CD4-positive, CD25-positive, alpha-beta regulatory T cell (primary cell): ENCODE measurements at places on chromosomes 6 and 20. TPM values are rescaled to one million over a fixed set of nuclear protein-coding genes. Genes with fewer than 3 reads are reported as not detected.

The MANEA gene
- 7.4 TPM for total RNA-seq

The CTAGE9 gene
- total RNA-seq: not detected

The FRMD1 gene
- total RNA-seq: not detected

The PSORS1C1 gene
- not detected for total RNA-seq

The PRR18 gene
- total RNA-seq: not detected

The GHRH gene
- not detected for total RNA-seq

The TRIM15 gene
- total RNA-seq: not detected

The RNF144B gene
- total RNA-seq: 1.6 TPM

The BPIFB4 gene
- not detected for total RNA-seq

The TDRD6 gene
- total RNA-seq: not detected

The RCAN2 gene
- not detected for total RNA-seq

The BTNL2 gene
- total RNA-seq: not detected

The HMGCLL1 gene
- not detected for total RNA-seq

The CST7 gene
- 30.7 TPM for total RNA-seq

The IL20RA gene
- not detected for total RNA-seq

The RPS6KA2 gene
- total RNA-seq: 5.2 TPM

The APCDD1L gene
- total RNA-seq: not detected

The PCSK2 gene
- total RNA-seq: not detected

The PI16 gene
- 62.2 TPM for total RNA-seq

The KIAA0408 gene
- 5.8 TPM for total RNA-seq

The SAMD10 gene
- total RNA-seq: 14.3 TPM

The WASF1 gene
- 0.20 TPM for total RNA-seq

The ENPP5 gene
- not detected for total RNA-seq

The NKX2-4 gene
- not detected for total RNA-seq

The TIAM2 gene
- 5.9 TPM for total RNA-seq

The FLRT3 gene
- not detected for total RNA-seq

The ANKRD66 gene
- total RNA-seq: not detected

The CRIP3 gene
- 3.8 TPM for total RNA-seq

The NRM gene
- 9.0 TPM for total RNA-seq

The GNMT gene
- 0.99 TPM for total RNA-seq

The DHX16 gene
- 33.8 TPM for total RNA-seq

The KIF3B gene
- total RNA-seq: 19.6 TPM

The IL17F gene
- total RNA-seq: 0.64 TPM

The HLA-B gene
- 8,618 TPM for total RNA-seq

The TSHZ2 gene
- 41.7 TPM for total RNA-seq

The CALHM5 gene
- 0.10 TPM for total RNA-seq

The AGER gene
- 27.8 TPM for total RNA-seq

The MOG gene
- not detected for total RNA-seq

The NKAIN2 gene
- not detected for total RNA-seq

The PNPLA1 gene
- 0.25 TPM for total RNA-seq

The ZNF311 gene
- not detected for total RNA-seq

The ADGRF1 gene
- not detected for total RNA-seq

The PRKN gene
- 1.9 TPM for total RNA-seq

The ABHD16B gene
- total RNA-seq: not detected

The CRISP2 gene
- not detected for total RNA-seq

The ADGRF5 gene
- not detected for total RNA-seq

The ZSCAN26 gene
- total RNA-seq: 9.6 TPM

The HCK gene
- total RNA-seq: not detected

The UNC5CL gene
- 4.4 TPM for total RNA-seq

The MTFR2 gene
- 3.7 TPM for total RNA-seq

The ZBTB12 gene
- total RNA-seq: 0.20 TPM

The SNTA1 gene
- total RNA-seq: 6.2 TPM

The EXOC2 gene
- total RNA-seq: 35.9 TPM

The ZC2HC1B gene
- not detected for total RNA-seq

The SAMD5 gene
- not detected for total RNA-seq
